ENCODE measurements at places on chromosomes 12 and 14. TPM values are rescaled to one million over a fixed set of nuclear protein-coding genes. Genes with fewer than 3 reads are reported as not detected.

Gene CCDC196
- not detected for polyA plus RNA-seq

Gene TMEM30B
- 0.32 TPM for polyA plus RNA-seq

Gene C12orf50
- not detected for polyA plus RNA-seq

Gene PZP
- polyA plus RNA-seq = not detected

Gene ABCC9
- polyA plus RNA-seq = 9.4 TPM

Gene ABCD2
- not detected for polyA plus RNA-seq

Measured in BJ (cell line).